ENCODE measurements at places on chromosomes 2 and 18.

DNA sequence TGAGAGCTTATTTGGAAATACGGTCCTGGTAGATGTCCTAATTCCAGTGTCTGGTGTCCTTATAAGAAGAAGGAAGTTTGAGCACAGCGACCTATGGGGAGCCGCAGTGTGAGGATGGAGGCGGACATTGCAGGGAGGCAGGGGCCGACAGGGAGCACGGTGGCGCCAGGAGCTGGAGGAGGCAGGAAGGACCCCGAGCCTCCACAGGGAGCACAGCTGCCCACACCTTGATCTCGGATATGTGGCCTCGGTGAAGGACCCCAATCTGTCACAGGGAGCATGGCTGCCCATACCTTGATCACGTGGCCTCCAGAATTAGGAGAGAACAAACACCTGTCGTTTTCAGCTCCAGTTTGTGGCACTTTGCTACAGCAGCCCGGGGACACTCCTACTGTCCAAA, 461.6 kb upstream of the SALL3 start:
- DNase-seq = no peak

DNA sequence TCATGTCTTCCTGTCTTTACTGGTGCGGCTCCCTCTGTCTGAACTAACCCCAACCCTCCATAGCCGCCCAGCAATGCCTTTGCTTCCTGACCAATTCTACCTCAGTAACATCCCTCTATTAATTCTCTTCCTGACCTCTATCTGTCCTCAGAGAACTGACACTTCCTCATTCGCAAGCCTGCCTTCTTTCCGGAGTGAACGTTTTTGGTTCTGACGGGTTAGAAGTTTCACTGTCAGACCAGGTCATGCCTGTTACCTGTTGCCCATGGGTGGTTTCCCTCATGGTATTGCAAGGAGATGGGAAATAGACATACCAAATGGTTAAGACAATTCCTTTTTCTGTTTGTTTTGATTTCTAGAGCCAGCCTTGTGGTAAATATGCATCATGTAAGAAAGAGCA, 453.4 kb upstream of the SLC14A2 start:
- DNase-seq = no peak

DNA sequence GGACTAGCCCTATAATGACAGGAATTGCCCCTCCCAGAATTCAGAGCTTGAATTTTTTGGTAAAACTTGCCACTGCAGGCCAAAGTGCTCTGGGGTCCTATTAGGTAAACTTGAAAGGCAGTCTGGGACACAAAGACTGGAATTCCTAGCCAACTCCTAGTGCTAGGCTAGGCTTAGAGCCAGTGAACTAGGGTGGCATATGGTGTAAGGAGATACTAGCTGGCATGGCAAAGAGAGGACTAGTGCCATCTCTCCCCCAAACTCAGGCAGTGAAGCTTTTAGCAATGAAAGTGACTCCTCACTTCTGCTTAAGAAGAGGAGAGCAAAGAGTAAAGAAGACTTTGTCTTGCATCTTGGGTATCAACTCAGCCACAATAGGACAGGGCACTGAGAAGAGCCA, 410.5 kb upstream of the CNTNAP5 start:
- no peak for DNase-seq

DNA sequence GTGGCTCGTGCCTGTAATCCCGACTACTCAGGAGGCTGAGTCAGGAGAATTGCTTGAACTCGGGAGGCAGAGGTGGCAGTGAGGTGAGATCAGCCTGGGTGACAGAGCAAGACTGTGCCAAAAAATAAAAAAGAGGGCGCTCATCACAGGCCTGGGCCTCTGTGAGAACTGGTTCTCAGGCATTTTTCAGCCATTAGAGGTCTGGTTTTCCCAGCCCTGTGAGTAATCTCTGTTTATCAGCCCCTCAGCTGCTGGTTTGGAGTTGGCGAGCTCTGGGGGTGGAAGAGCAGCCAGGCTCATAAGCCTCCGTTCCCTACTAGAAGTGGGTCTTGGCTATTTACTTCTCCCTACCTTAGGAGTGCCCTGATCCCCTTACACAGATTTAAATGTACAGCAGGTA, 53.1 kb downstream of the CHRNA1 start:
- no peak for DNase-seq

DNA sequence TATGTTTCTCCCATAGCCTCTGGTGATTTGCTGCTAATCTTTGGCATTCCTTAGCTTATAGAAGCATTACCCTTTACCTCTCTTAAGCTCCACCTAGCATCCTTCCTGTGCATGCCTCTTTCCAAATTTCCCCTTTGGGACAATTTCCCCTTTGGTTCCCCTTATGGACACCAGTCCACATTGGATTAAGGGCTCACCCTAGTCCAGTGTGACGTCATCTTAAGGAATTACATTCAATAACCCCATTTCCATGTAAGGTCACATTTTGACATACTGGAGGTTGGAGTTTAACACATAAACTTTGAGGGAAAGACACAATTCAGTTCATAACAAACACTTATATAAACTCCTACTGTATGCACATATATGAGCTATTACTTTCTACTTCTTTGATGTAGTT, 916.6 kb downstream of the SLC4A3 start:
- no peak for DNase-seq

GRCh38 chr2:64538764-64539433, 14.8 kb downstream of the AFTPH start:
- DNase-seq = no peak

DNA sequence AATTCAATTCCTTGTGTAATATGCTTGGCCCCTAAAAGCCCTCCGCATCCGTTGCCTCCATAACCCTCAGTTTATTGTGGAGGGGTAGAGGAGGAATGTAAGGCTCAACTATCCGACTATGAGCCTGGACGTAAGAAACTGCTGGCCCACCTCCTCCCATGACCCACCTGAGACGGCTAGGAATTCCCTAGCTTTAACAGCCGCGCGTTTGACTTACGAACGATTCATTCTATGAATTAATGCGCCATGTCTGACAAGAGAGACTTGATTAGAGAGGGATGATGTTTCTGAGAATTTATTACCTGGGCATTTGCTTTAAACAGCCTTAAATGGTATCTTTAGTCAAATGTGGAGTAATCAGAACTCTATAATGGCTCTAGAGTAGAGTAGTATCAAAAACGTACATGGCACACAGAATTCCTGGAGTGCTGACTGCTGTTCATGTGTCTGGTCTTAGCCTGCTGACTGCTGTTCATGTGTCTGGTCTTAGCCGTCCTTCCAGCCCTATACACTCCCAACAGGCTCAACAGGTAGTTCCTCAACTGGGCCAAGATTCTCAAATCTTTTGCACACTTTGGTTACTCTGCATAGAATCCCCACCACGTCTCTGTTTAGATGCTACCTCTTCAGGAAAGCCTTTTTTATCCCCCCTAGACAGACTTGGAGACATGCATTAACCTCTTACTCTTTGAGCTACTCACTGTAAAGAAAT, 899 bp upstream of the GFPT1 start:
- no peak for DNase-seq

- DNase-seq = no peak
Measured at GRCh38 chr18:22238036-22238435, 68.6 kb downstream of the GATA6 start.

DNA sequence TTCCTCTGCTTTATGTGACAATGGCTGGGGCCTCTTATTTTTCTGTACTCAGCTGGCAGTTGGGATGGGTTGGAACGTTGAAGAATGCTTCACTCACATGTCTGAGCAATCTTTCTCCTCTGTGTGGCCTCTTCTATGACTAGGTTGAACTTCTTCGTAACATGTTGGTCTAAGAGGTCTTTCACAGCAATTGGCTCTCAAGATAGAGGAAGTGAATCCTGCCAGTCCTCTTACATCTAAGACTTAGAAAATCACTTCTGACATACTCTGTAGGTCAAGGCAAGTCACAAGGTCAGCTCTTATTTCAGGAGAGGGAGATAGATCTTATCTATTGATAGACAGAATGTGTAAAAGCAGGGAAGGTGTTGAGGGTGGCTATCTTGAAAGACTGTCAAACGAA, 174.1 kb downstream of the NYAP2 start:
- no peak for DNase-seq

DNA sequence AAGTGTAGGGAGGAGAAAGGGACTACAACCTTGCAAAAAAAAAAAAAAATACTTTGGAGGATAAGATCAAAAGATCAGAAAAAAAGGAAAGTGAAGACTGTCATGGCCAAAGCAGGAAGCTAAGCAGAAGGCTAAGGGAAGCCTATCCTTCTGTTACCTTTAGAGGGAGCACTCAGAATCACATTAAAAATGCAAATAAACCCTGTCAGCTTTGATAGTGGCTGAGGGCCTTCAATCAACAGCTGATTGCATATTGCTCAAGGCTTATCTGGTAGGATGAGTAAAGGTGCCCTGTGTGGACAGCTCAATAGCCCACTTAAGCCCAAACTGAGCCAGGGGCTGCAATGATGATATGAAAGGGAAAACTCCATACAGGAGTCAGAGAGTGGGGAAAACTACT, 1021.2 kb downstream of the LRP1B start:
- no peak for DNase-seq

- no peak for DNase-seq
Measured at GRCh38 chr2:219122202-219122980, 38.2 kb downstream of the NHEJ1 start.

DNA sequence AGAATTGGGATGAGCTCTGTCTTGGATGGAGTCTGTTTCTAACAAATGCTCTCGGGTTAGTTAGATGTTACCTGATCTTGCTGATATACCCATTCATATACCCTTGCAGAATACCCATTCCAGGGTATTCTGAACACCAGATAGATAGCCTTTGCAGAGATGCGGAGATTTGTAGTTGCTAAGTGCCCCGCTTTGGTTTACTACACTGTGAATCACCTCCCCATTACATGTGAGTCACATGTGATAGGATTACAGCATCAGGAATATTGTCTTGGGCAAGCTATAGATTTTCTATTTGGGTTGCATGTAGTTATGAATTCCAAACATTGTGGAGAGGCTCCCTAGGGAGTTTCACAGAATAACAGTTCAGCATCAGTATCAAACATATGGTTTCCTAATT, 3.8 kb downstream of the VSNL1 start:
- no peak for DNase-seq

Data from progenitor cell of endocrine pancreas (in vitro differentiated cells).